ENCODE measurements at places on chromosomes 7 and 10.

- no peak for DNase-seq
Observed at GRCh38 chr7:2782565-2782964, 61.5 kb downstream of the GNA12 start.

GRCh38 chr10:43598446-43598845 lies 7.8 kb upstream of the ZNF485 start:
- DNase-seq: no peak

DNA sequence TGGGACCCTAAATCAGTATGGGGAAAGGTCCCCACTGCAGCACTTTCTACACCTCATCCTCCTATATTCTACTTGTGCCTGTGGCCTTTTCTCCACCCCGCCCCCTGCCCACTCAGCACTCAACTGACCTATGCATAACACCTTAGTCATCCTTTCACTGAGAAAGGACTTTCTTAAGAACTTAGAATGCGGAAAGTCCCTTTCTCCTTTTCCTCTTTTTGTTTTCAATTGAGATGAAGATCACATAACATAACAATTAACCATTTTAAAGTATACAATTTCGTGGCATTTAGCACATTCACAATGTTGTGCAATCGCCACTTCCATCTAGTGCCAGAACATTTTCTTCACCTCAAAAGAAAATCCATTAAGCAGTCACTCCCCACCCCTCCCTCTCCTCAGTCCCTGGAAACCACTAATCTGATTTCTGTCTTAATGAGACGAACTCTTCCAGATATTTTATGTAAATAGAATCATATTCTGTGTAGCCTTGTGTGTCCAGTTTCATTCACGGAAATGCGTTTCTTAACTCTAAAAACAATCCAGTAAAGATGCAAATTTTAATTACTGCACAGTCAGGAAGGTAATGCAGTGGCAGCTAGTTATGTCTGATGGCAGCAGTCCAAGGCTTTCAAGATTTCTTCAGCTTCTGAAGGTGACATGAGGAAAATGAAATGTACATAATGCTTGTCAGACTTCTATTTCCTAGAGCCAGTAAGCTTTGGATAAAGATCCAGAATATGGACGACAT lies 41.7 kb downstream of the FAS start:
- DNase-seq: no peak

DNA sequence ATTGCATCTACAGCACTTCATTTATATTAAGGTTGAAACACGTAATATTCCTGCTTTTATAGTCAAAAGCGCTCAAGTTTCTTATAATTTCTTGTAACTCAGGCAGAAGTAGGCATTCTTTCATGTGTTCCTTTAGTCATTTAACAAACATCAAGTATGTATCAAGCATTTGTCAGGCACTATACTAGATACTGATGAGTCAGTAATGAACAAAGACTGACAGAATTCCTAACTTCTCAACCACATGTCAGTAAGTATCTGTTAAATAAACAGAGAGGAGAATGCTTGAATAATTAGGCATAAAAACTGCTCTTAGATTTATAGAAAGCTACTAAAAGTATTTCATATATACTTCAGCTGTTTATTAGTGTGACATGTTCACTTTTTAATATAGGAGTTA lies 9.9 kb downstream of the CRPPA start:
- DNase-seq: no peak

DNA sequence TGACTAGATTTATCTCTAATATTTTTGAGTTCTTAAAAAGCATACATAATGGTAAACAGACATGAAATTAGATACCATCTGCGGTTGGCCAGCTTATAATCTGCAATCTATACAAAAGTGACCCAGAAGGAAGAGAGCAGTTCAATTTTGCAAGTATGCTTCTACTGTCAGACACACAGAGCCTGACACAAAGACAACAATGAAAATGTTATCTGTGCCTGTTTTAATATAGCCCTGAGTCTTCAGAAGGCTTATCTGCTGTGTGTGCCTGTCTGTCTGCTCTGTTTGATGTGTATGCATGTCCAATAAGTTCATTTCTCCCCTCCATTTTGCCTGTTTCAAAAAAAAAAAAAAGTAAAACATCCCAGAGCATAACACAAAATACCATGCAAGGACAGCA lies 73.3 kb upstream of the FHIP2A start:
- no peak for DNase-seq

GRCh38 chr10:74118804-74119203 lies 31.8 kb downstream of the AP3M1 start:
- no peak for DNase-seq

GRCh38 chr7:76193883-76194282 lies 7.8 kb upstream of the SRRM3 start:
- no peak for DNase-seq

DNA sequence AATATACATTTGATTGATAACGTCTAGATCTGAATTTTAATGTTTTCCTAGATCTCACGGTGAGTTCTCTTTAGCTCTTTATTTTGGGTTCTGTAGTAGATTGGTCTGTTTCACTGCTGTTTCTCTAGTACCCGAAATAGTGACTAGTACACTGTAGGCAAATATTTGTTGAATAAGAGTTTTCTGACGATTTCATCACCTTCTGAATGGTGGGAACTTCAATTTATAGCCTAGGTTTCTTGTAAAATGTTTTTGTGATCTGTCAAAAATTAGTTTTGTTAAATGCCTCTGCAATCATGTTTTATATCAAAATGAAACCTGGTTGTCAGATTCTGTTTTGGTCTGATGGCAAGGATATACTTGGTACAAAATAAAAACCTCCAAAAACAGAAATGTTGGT lies 10.2 kb downstream of the PDCD4 start:
- DNase-seq: no peak

DNA sequence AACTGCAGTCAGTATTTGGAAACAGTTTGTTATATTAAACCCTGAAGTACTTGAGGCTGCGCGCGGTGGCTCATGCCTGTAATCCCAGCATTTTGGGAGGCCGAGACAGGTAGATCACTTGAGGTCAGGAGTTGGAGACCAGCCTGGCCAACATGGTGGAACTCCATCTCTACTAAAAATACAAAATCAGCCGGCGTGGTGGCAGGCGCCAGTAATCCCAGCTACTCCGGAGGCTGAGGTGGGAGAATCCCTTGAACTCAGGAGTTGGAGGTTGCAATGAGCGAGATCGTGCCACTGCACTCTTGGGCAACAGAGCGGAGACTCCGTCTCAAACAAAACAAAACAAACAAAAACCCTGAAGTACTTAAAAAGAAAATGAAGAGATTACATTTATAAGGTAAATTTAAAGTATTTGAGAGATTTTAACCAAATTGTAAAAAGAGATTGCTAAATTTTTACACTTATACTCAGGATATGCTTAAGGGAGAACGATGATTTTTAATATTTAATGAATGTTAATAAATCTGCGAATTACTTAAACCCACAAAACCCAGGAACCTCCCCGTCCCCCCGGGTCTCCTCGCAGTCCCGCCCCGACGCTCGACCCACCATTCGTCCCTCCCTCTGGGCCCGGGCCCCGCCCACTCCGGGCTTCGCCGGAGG lies 425 bp upstream of the MTG1 start:
- DNase-seq: no peak

GRCh38 chr10:93947524-93947923 lies 46.2 kb upstream of the PLCE1 start:
- DNase-seq: no peak
